Progenitor cell of endocrine pancreas (in vitro differentiated cells): ENCODE measurements at places on chromosomes 7 and 10. TPM values are rescaled to one million over a fixed set of nuclear protein-coding genes. Genes with fewer than 3 reads are reported as not detected.

Gene PPP1R3C
- 29.5 and 30.0 TPM in 2 replicates for total RNA-seq

Gene TMEM225B
- total RNA-seq, result 0.91 and 1.4 TPM in 2 replicates

Gene CALHM1
- not detected in 2 replicates for total RNA-seq

Gene FXYD4
- total RNA-seq, result not detected in 2 replicates

Gene AGBL3
- 7.7 and 8.8 TPM in 2 replicates for total RNA-seq

Gene GRM3
- total RNA-seq, result 0.98 and 1.4 TPM in 2 replicates

Gene KIF11
- 25.6 and 25.9 TPM in 2 replicates for total RNA-seq

Gene TEX47
- not detected in 2 replicates for total RNA-seq

Gene AS3MT
- 20.2 and 26.9 TPM in 2 replicates for total RNA-seq

Gene SPDYE8
- total RNA-seq, result 0.22 TPM in 1 of 2 replicates, not detected in the other

Gene OR2A5
- total RNA-seq, result not detected in 2 replicates

Gene SEC31B
- 24.0 and 25.5 TPM in 2 replicates for total RNA-seq

Gene FEZF1
- not detected in 2 replicates for total RNA-seq

Gene HK1
- total RNA-seq, result 32.5 and 35.6 TPM in 2 replicates
